HS-27A (cell line): ENCODE measurements at places on chromosomes 12 and 14.

GRCh38 chr14:104827177-104828055, 26.5 kb downstream of the ZBTB42 start:
- DNase-seq = no peak

DNA sequence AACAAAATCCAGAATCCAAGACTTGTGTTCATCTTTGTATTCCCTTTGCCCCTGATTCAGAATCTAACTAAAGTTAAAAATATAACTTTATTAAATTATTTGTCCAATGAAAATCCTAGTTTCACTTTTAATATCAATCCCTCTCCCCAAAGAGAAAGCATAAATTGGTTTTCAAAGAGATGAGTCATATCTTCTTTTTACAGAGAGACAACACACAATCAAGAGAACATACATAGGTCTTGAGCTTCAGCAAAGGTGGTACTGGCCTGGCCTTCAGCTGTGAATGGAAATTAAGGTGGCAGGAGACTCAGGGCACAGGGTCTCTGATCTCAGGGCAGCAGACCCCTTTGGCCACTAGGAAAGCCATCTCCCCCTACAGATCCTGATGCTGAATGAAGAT, 4.3 kb upstream of the ASCL1 start:
- DNase-seq = no peak

GRCh38 chr14:37447883-37448391, 147.1 kb downstream of the FOXA1 start:
- no peak for DNase-seq

DNA sequence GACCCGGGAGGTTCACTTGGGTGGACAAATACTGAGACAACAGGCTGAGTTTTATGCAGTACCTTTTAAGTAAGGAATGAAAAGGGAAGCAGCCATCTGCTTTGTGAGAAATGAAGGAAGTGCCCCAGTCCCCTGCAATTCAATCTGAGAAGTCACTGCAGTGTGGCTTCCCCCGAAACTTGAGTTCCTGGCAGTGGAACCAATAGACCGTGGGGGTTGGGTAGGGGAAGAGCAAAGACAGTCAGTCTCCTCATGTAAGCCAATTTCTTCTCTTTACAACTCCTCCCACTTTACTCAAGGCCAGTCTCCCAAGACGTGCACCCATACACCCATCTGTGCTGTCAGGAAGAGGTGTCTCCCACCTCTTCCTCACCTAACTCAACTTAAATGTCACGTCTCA, 206.5 kb downstream of the BCAT1 start:
- DNase-seq = no peak

- peak; percentile 96 for DNase-seq
Measured at GRCh38 chr12:122946690-122947341, 19.4 kb downstream of the ABCB9 start.

- DNase-seq = no peak
Measured at GRCh38 chr14:35366056-35366451, 38.5 kb downstream of the NFKBIA start.
